ENCODE measurements at places on chromosomes 16 and 17.
A peak's percentile ranks its signal among the peaks of the same experiment; 100 is the strongest.

GRCh38 chr17:39101091-39101490 lies 50.3 kb downstream of the PLXDC1 start:
- no peak for DNase-seq

DNA sequence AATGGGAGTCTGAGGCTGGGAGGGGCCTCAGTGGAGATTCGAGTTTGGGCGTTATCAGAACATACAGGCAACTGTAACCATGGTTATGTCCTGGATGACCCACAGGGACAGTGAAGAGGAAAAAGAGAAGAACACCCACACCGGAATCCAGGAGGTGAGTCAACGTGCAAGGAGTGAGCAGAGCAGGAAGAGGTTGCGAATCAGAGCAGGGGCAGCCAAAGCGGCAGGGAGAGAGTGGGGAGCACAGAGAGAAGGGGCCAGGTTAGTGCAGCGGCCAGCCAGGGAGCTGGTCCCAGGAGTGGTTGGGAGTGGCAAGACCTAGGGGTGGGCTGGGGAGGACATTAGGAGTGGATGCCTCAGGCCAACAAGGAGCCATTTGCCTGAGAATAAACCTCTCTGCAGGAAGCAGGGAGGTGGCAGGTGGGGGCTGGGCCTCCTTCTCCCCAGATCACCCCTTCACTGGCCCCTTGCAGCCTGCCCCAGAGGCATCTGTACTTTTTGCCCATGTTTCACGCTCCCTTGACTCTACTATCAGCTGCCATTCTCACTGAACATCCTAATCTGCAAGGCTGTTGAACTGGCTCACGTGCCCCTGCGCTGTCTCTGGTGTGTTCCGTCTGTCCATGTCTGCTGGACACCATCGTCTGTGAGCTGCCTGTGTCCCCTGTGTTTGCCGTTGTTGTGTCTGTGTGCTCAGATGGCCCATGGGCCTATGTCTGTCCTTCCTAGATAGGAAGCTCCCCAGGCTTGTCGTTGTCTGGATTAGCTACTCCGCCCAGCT lies 5.1 kb downstream of the KRT13 start:
- DNase-seq: no peak

DNA sequence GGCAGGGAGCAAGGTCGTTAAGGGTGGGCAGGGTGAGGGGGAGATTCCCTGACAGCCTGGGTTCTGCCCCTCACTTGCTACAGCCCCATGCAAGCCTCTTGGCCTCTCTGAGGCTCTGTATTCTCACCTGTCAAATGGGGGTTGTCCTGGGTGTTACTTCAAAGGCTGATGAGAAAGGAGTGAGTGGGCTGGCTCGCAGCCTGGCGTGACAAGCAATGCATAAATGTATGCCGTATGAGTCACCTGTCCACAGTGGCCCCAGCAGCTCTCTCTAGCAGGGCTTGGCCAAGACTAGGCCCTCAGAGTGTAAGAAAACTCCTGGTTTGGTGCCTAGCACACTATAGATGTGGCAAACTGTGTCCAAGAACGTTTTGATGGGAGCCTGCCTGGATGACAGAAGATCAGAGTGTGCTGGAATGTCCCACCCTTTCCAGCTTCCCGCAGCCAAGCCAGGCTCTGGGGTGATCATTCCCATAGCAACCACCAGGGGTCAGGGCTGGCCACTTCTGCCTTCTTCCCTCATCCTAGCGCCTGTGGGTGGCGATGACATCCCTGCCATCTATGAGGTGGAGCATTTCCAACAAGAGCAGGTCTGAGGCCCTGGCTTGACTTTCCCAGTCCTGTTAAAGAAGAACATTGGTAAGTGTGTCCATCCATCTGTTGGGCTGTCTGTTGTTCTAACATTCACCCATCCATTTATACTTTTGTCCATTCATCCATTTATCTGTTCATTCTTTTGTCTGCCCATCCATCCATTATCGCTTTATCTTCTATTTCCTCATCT lies 37.2 kb upstream of the ADGRG1 start:
- peak; percentile 63 for DNase-seq

DNA sequence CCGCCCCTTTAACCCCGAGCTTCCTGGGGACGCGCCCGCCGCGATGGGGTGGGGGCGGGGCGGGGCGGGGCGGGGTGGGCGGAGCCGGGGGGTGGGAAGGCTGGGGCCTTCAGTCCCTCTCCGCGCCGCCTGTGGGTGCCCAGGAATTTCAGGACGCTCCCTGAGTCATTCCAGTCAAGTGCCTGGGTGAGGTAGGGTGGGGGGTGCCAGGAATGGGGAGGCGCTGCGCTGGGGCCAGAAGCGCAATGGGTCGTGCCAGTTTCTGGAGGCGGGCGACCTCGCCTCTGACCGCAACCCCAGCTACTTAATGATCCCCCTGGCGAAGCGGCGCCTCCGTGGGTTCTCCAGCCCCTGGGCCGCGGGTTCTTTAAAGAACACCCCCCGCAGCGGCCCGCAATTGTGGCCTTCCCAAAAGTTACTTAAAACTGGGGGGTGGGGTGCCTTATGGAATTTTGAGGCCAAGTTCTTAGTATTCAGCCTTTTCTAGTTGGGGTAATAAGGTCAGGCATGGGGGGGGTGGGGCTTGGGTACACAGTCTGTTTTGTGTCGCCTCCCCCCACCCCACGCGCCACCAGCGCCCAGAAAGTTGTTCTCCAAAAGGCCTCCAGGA lies 826 bp upstream of the GSE1 start:
- DNase-seq: peak; percentile 71

- no peak for DNase-seq
Measured at GRCh38 chr16:74723256-74723655, 22.6 kb upstream of the MLKL start.

GRCh38 chr17:29574732-29575510 lies 6.4 kb downstream of the TP53I13 start:
- no peak for DNase-seq
